ENCODE measurements at places on chromosomes 3 and 15.

GRCh38 chr15:68787609-68788263, 33.0 kb downstream of the ANP32A start:
- DNase-seq, result peak; percentile 15

- no peak for DNase-seq
Measured at GRCh38 chr3:18901571-18901970, 246.7 kb upstream of the KCNH8 start.

DNA sequence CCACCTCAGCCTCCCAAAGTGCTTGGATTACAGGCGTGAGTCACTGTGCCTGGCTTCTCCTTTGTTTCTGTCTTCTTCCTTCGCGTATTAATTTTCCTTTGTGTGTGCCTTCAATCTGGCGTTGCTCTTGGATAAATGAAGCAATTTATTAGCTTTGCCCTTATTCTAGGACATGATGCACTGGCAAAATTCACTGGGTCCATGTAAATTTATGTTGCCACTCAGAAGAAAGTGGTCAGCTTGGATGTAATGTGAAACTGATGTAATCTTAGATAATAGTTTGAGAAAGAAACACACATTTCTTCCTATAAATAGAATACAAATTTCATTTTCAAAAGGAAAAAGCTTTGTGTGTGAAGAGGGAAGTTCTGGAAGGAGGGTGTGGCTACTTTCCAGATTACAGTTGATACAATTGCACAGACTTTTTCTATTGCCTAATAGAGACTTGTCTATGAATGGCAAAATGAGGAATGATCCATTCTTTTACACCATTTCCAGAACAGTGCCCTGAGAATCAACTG, 23.3 kb upstream of the ATP1B3 start:
- DNase-seq, result no peak

- DNase-seq, result no peak
Measured at GRCh38 chr15:35244227-35244626, 159.1 kb upstream of the NANOGP8 start.

DNA sequence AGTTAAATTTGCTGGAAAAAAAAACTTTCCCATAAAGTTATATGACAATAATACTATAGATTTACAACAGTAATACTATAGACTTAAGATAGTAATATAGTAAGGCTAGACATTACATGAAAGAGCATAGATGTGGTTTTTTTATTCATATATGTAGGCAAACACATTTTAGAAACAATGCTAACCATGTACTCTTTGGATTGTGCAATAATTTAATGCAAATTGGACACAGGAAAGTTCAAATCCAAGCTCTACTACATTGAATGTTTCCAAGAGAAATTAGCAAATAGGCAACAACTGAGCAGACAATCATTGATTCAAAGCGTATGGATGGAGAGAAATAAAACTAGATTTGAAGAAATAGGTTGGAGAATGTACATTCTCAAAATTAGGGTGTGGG, 469.2 kb downstream of the CNTN3 start:
- no peak for DNase-seq

Measured in NCI-H1436 (cell line).